CD4-positive, alpha-beta T cell treated with Interleukin-2 at 100 ng/mL for 4 hours (primary cell): ENCODE measurements at places on chromosomes 11 and 22.

DNA sequence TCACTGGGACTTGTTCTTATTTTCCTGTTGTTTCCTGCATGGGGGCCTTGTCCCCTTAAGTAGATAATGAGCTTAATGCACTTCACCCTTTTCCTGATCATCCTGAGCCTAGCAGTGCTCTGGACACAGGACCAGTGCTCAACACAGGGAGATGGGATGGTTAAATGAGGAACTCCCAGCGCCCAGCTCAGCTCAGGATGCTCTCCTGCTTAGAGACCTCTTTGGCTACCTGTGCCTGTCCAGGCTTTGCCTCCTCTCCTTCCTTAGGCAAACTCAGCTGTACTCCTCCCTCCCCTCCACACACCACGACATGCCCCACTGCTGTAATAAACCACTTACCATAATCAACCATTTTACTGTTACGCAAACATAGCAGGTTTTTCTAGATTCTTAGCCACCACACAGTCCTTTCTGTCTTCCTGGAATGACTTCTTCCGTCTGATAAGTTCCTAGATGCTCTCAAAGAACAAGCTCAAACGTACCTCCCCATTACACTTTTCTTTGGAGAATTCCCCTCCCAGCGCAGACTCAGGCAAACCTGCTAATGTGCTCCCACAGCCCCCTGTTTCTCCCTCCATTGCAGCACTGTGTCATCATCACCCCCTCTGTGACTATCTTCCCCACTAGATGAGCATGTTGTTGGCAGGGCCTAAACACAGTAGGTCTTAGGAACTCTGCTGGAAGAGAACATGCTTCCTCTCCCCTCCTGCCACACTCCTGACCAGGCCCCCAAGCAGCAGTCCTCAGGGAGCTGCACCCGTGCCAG, 113.6 kb downstream of the MICAL2 start:
- no peak for DNase-seq

DNA sequence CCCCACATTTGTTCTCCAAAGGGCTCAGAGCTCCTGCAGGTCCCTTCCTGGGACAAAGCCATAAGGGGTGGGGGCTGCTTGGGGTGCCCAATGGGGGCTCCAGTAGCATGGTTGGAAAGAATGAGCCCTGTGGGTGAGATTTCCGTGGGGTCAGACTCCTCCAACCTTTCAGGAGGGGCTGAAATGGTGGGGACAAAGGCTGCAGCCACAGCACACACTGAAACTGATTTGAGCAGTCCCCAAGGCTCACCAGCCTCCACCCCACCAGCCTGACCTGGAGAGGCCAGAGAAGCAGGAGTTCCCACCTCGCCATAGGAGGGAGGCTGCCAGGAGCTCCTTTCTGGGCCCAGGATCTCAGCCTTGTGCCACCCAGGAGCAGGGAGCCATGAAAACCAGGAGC, 69.2 kb downstream of the MN1 start:
- no peak for DNase-seq

GRCh38 chr11:100780470-100780869, 93.4 kb downstream of the ARHGAP42 start:
- no peak for DNase-seq

DNA sequence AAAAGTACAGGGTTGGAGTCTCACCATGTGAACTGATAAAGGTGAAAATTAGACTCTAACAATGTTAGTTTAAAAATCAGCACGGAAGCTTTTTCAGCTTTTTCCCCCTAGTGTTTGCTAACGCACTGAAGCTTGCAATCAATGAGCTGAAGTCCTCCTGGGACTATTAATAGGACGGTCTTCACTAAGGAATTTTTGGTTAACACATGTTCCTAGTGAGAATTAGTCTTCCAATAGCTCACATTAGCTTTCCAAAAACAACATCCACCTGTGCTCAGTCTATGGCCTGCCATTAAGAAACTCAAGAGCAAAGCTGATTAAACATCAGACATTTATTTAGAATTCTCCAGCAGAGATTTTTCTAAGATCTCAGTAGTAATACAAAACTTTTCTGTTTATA, 26.7 kb upstream of the DDI1 start:
- DNase-seq = no peak

- DNase-seq = no peak
These were observed 203.7 kb downstream of the PGR start for GRCh38 chr11:100925935-100926334.

DNA sequence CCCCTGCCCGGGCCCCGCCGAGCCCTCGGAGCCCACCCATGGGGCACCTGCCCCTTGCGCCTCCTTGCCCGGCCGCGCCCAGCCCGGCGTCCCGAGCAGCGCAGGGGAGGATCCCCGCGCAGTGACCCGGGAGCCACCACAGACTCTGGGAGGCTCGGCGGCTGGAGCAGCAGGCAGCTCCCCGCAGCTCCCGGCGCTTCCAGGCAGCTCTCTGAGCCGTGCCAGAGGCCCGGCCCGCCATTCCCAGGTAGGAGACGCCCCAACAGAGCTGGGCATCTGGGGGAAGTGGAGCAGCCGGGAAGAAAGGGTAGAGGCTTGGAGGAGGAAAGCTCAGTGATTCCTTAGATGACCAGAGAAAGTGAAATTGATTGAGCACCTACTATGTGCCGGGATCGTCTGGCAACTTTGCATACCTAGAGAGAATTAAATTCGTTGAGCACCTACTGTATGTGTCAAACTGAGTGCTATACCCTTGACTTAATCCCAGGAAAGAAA, 670 bp downstream of the RASD2 start:
- no peak for DNase-seq

DNA sequence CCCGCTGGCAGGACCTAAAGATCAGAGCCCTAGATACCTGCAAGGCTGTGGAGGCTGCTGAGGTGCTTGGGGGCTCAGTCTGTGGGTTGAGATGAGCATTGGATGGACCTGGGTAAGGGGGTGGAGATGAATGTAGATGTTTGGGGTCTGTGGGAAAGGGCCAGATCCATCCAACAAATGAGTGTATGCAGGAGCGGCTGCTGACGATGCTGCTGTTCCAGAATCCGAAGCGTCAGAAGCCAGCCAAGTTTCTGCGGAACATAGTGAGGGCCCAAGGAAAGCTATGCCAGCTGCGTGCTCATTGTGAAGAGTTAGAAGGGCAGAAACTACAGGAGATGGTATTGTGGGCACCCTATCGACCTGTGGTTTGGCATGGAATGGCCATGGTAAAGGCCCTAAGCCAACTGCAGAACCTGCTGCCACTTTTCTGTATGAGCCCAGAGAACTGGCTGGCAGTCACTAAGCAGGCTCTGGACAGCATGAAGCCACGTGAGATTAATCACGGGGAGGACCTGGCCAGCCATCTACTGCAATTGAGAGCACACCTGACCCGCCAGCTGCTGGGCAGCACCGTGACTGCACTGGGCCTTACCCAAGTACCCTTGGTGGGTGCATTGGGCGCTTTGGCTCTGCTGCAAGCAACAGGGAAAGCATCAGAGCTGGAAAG, 36.6 kb downstream of the RRP8 start:
- no peak for DNase-seq

DNA sequence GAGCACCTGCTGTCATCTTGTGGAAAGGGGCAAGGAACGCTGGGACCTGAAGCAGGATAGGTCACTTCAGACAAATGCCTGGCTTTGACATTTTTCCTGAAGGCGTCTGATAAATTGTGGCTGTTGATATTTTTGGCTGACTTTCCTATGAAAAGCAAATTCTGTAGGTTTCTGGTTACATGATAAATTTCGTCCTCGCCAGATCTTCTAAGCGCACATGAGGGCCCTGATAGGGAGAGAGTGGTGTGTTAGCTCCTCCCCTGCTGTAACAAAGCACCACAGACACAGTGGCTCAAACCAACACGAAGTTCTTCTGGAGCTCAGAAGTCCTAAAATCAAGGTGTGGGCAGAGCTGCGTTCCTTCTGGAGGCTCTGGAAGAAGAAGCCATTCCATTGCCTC, 19.6 kb downstream of the APOL4 start:
- DNase-seq = no peak

DNA sequence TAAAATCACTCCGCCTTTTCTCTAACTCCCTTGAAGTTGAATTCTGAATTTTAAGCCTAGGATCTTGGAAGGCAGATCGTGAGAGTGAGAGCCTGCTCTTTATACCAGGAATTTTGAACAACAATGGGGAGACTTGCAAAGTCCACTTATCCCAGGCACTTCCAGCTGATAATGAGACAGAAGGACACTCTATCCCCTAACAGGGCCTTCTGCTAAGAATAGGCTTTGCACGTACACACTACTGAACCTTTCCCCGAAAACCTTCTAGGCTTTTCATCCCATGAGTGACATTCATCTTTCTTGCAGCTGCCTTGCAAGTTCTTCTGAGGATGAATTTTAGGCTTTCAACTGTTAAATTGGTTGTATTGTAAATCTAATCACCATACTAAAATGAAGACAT, 44.0 kb upstream of the WT1 start:
- DNase-seq = no peak

- DNase-seq = no peak
These were observed 51.1 kb downstream of the MED15 start for GRCh38 chr22:20558534-20558933.

- peak; percentile 21 for DNase-seq
These were observed 1098.6 kb upstream of the CCDC90B start for GRCh38 chr11:84384731-84385130.

DNA sequence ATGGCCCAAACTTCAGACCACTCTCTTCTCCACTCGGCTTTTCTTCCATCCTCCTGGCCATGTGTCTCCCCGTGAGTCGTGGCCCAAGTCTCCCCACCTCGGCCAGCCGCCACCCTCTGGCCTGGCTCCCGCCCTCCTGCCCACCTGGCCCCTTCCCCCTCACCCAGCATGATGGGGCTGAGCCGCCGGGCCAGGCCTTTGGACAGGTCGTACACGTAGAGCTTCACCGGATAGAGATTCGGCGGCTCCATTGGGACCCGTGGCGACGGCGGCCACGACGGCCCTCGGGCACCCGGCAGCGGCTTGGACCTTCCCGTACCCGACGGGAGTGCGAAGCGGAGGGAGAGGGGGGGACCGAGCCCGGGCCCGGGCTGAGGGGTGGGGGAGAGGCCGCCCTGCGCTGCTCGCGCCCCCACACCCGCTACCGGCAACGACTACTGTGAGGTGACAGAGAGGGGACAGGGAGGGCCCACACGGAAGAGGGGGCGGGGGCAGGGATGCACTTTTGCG, at the start of gene DESI1:
TSS of gene DESI1 (minus strand) at position 455 of the 510 bp plus-strand sequence. CDS start at position 251, 204 bp downstream.
- DNase-seq = no peak

- DNase-seq = peak; percentile 30
These were observed 22.3 kb upstream of the SPON1 start for GRCh38 chr11:13939961-13940906.

- DNase-seq = no peak
These were observed 42.5 kb downstream of the LMO1 start for GRCh38 chr11:8221046-8221723.
